ENCODE measurements at places on chromosomes 16 and 17.

DNA sequence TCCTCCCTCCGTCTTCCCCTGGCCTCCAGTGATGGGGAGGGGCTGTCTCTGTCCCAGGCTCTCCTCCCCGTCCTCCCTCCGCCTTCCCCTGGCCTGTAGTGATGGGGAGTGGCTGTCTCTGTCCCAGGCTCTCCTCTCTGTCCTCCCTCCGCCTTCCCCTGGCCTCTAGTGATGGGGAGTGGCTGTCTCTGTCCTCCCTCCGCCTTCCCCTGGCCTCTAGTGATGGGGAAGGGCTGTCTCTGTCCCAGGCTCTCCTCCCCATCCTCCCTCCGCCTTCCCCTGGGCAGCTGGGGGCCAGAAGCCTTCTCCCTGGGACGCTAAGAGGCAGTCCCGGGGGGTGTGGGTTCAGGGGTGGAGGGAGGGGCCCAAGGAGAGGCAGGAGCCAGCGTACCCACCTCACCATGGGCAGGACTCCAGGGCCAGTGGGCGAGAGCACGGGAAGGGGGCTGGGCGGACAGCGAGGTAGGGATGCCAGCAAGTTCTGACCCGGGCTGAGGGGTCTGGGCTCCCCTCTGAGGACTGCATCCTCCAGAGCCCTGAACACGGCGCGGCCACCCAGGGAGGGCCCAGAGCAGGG is 14.8 kb downstream of the UTS2R start:
- DNase-seq, result no peak

GRCh38 chr16:89657442-89658220 is at the start of the genes CHMP1A and SPATA33:
TSS of gene CHMP1A (minus strand) at chr16:89657708. CDS start at chr16:89657588, 120 bp downstream.
TSS of gene SPATA33 (plus strand) at chr16:89657836. CDS start at chr16:89657912, 76 bp downstream.
- peak; percentile 83 for DNase-seq

DNA sequence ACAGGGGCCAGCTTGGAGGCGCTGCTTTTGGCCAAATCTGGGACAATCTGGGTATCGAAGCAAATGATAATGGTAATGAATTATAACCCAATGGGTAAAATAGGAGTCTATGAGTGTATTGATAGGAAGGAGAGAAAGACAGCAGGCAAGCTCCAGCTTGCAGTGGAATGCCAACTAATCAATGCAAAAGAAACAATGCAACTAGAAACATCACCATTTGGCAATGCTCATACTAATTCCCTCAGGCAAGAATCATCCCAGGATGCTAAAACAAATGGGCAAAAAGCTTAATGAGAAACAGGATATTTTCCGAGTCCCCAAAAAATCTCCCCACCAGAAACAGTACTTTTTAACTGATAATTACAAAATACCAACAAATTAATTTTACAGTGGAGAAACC is 64.7 kb downstream of the ADCY9 start:
- DNase-seq, result no peak

GRCh38 chr16:73015612-73016487 is 32.1 kb downstream of the ZFHX3 start:
- DNase-seq, result no peak

- DNase-seq, result no peak
These were observed 5.4 kb downstream of the SCPEP1 start for GRCh38 chr17:56983366-56983765.

GRCh38 chr16:86740298-86740697 is 161.9 kb downstream of the FOXL1 start:
- no peak for DNase-seq

- no peak for DNase-seq
These were observed 9.8 kb downstream of the CLN3 start for GRCh38 chr16:28482026-28482425.

DNA sequence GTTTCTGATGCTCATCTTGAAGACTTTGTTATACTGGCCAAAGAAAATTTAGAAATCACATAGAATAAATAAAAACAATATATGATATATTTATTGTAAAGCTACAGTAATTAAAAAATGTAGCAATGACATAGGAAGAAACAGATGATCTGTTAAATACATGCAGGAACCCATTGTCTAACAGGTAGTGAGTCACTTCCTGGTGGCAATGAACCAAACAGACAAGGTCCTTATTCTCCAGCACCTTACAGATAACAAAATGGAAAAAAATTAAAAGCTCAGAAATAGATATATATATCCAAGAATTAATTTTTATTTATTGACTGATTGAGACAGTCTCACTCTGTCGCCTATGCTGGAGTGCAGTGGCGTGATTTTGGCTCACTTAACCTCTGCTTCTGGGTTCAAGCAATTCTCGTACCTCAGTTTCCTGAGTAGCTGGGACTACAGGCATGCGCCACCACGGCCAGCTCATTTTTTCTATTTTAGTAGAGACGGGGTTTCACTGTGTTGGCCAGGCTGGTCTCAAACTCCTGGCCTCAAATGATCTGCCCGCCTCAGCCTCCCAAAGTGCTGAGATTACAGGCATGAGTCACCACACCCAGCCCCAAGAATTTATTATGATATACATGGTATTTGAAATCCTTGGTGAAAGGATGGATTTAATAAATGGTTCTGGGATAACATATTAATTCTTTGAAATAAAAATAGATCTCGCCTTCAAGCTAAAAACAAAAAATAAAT is 7.5 kb downstream of the NETO2 start:
- no peak for DNase-seq

DNA sequence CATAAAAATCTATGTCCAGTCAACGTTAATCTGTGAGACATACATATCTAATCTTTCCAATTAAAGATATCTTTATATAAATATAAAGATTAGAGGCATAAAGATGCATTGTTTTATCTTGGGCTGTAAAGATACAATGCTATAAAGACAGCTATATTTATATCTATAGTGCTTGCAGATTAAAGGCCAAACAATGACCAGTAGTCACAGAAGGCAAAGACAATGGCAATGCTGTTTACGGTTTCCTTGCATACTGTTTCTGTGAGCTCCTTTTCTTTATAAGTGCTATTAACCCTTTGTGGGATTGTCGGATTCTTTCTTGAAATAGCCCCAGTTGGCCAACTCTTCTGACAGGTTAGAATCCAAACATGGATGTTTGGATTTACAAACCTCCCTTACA is 85.5 kb upstream of the SALL1 start:
- DNase-seq, result no peak

DNA sequence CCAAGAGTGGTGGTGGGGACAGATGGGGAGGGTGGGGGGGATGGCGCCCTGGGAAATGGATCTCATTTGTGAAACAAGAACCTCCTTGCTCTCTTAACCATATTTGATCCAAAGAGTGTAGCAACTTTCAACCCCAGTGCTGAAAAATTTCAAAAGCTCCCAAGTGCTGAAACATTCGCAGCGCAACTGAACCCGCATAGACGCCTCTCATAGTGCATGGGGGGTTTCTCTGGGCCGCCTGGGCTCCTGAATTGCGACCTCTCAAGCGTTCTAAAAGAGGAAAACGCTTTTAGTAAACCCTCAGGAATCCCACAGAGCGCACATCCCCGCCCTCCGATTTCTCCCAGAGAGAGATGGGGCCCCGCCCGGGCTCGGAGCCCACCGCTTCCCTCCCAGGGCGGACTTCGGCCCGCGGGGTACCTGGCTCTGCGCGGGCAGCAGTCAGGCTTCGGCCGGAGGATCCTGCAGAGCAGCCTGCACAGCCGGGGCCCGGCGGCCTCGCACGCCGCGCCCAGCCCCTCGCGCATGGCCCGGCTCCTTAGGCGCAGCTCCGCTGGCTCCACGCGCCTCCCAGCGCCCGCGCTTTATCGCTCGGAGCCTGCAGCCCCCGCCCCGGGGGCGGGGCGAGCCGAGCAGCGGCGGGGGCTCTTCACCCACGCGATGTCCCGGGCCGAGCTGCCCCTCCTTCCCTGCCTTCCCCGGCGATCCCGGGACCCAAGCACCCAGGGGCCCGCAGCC is 7.0 kb downstream of the NOS2 start:
- no peak for DNase-seq

GRCh38 chr16:8921347-8921984 is 39.3 kb downstream of the LITAFD start:
- DNase-seq, result no peak

DNA sequence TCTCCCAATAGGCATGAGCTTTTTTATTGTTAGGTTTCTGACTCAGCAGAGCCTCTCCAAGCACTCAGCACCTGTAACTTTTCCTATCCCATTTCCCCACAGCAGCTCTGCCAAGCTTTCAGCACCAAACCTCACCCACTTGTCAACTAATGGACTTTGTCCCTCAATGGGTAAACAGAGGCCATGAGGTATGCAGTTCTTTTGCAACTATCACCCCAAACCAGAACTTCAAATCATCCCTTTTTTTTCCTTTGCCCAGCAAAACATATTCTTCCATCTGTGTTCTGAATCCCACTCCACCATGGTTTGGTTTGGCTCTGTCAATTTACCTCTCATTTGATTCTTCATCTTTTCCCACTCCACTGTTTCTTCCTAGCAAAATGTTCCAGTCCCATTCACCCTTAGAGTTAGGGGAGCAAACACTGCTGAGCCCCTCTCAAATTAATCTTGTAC is 58.1 kb downstream of the TOX3 start:
- no peak for DNase-seq

- DNase-seq, result no peak
These were observed 849 bp downstream of the CAPN15 start for GRCh38 chr16:528111-529011.

DNA sequence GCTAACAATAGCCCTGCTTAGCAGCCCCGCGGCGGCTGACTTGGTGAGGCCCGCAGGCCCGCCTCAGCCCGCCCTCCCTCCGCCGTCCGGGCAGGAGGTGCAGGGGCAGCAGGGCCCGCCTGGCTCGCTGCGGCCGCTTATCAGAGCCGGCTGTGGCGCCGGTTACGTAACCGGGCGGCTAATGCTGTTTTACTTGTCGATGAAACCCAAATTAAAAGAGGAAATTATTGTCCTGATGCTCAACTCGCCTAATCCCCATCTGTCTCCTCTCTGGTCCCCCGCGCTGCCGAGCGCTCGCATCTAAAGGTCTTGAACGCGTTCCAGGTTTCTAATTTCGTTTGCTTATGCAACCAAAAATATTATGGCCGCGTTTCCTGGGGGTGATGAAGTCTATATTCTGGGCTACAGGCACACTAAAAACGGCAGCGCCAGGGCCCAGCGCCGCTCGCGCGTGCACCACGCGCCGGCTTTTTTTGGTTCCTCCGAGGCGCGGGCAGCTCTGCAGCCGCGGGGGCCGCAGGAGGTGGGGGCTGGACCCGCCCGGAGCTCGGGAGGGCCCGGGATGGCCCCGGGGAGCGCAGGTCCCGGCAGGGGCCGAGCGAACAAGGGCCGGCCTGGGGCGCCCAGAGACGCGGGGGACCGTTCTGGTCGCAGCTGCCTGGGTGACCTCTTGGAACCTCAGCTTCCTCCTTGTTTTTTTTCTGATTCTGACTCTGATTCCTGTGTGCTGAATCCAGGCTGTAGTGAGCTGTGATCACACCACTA is 65.2 kb upstream of the TOB1 start:
- no peak for DNase-seq

- DNase-seq, result no peak
These were observed 44.9 kb downstream of the TMEM235 start for GRCh38 chr17:78276098-78276887.
